ENCODE measurements at places on chromosomes 6 and 20. TPM values are rescaled to one million over a fixed set of nuclear protein-coding genes. Genes with fewer than 3 reads are reported as not detected.

- no peak for DNase-seq
Measured at GRCh38 chr20:9409352-9409751, 105.0 kb upstream of the LAMP5 start.

- DNase-seq = no peak
Measured at GRCh38 chr6:159075506-159076228, 30.9 kb upstream of the TAGAP start.

DNA sequence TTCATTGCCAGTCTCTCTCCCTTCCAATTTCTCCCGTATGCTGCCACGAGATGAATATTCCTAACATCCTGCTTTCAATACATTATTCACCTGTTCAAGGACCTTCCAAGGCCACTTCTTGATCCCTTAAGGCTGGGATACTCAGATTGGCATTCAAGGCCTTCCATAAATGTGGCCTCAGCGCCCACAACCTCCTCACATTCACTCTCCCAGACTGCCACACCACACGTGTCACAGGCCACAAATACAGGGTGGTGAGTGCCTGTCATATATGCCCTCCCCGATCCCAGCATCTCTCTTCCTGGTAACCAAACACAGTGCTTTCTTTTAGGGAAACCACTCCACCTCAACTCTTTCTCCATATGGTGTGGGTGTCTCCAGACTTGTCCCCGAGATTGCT, 55.5 kb downstream of the TTI1 start:
- DNase-seq = no peak

SLC17A3 gene
- total RNA-seq = not detected

TAAR1 gene
- total RNA-seq = not detected

ZNF322 gene
- total RNA-seq = 23.0 TPM

All from PC-9 (cell line).